ENCODE measurements at places on chromosomes 2 and 18. TPM values are rescaled to one million over a fixed set of nuclear protein-coding genes. Genes with fewer than 3 reads are reported as not detected.

DNA sequence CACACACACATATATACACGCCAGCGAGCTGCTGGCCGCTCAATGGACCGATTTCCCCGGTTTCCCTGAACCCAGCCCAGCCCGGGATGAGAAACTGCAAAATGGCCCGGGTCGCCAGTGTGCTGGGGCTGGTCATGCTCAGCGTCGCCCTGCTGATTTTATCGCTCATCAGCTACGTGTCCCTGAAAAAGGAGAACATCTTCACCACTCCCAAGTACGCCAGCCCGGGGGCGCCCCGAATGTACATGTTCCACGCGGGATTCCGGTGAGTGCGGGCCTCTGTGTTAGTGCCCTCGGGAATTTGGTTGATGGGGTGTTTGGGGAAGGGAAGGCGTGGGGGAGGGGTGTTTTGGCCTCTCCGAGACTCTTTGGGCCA is 392 bp downstream of the ST8SIA3 start:
- no peaks in the 10 kb centered on the region for H3K4me1 ChIP-seq
- peaks cover 47% of the 10 kb centered on the region for H3K27me3 ChIP-seq
- no peak overlapping the region for H3K4me3 ChIP-seq
- no peak overlapping the region for H3K27ac ChIP-seq
- no peak for DNase-seq

DNA sequence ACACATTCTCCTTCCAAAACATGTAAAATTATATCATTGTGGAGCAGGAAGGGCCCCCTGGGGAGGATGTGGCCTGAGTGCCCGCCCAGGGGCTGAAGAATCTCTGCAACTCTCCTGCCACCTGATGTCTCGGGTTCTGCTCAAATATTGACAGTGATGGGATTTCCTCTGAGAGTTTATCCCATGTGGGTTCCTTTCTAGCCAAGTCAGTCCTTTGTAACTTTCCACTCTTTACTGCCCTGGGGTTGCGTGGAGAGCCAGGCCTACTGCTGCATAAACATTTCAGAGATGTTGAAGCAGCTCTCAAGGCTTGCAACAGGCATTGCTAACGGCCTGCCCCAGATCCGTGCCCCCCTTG is 4.0 kb upstream of the RAB17 start:
- DNase-seq = no peak
- peaks cover 5% of the 10 kb centered on the region for H3K27me3 ChIP-seq
- no peak overlapping the region for H3K4me3 ChIP-seq
- H3K36me3 ChIP-seq = no peaks in the 10 kb centered on the region
- H3K27ac ChIP-seq = no peak overlapping the region

DNA sequence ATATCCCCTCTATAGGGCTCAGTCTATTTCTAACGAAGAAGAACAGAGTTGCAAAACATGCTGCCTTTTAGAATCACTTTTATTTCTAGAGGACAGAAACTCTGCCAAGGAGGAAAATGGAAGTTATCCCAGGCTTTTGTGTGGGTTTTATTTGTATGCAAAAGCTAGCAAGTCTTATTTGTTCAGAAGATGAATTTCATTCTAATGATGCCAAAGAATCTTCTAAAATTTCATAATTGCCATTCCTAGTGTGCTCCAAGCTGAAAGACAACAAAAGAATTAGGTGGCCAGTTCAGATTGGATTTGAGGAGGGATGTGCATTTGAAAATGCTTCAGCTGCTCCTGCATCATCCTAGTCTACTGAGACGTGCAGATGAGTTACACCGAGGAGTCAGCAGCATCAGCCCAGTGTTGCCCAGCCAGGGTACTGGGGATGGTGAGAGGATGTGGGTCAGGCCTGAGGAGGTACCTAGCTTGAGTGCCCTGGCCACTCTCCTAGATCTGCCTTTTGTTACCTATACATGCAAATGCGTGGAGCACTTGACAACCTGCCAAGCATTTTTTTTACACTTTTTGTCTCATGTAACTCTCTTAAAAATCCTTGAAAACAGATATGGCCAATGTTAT is 80.1 kb downstream of the KCNS3 start:
- H3K4me1 ChIP-seq = no peaks in the 10 kb centered on the region
- no peak overlapping the region for H3K4me3 ChIP-seq
- H3K27ac ChIP-seq = no peak overlapping the region
- no peak for DNase-seq
- no peaks in the 10 kb centered on the region for H3K36me3 ChIP-seq

GRCh38 chr2:181203916-181204315 is 223.5 kb downstream of the UBE2E3 start:
- peaks cover 35% of the 10 kb centered on the region for H3K4me1 ChIP-seq
- no peak for DNase-seq
- no peak overlapping the region for H3K4me3 ChIP-seq
- peaks cover 88% of the 10 kb centered on the region for H3K36me3 ChIP-seq
- H3K27ac ChIP-seq = peak overlapping the region; percentile 8
- no peaks in the 10 kb centered on the region for H3K27me3 ChIP-seq

The CDH20 gene
- total RNA-seq = 0.07 TPM

DNA sequence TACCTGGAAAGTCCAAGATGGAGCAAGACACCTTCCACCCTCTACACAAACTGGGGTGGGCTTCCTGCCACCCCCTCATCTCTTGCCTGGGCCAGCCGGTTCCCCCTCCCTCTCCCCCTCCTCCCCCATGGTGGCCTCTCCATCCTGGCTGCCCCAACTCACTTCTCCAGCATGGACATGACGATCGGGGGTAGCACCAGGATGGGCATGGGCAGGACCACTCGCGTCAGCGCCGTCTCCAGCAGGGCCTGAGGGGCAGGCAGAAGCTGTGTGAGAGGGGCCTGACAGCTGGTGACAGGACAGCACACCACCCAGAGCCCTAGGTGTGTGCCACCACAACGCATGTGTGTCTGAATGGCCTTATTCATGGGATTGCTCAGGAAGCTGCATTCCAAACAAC is 51.0 kb downstream of the EMX1 start:
- no peak overlapping the region for H3K4me3 ChIP-seq
- no peaks in the 10 kb centered on the region for H3K4me1 ChIP-seq
- H3K36me3 ChIP-seq = no peaks in the 10 kb centered on the region
- no peak overlapping the region for H3K27ac ChIP-seq

GRCh38 chr2:64201151-64201550 is 56.9 kb upstream of the PELI1 start:
- H3K27ac ChIP-seq = no peak overlapping the region
- H3K4me3 ChIP-seq = no peak overlapping the region
- no peak for DNase-seq
- peaks cover 46% of the 10 kb centered on the region for H3K4me1 ChIP-seq

GRCh38 chr18:40120356-40120755 is 1834.7 kb upstream of the PIK3C3 start:
- H3K27me3 ChIP-seq = no peaks in the 10 kb centered on the region
- H3K36me3 ChIP-seq = no peaks in the 10 kb centered on the region
- no peaks in the 10 kb centered on the region for H3K4me1 ChIP-seq
- no peak overlapping the region for H3K4me3 ChIP-seq
- no peak for DNase-seq

DNA sequence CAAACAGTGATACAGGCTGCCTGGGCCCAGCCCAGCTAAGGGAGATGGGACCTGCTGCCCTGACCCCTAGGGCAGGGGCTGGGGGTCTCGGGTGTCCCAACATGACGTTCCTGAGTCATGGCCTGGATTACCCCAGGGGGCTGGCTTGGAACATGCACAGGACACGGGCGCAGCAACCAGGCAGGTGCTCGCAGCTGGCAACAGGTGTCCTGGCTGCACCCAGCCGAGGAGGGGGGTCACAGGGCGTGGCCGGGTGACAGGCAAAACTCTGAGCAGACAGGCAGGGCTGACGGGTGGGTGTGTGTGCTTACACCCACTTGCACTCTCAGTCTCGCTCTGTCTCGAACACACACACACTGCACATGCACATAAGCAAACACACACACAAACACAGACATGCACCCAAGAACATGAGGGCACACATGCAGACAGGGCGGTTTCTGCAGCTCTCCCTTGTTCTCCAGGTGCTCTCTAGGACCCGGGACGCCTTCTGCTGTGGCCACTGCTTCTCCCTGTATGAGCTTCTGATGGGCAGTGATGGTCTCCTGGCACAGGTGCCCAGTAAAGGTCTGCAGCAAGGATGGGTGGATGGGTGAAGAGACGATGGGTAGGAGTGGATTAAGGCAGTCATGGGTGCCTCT is 33.7 kb upstream of the TAF1B start:
- no peaks in the 10 kb centered on the region for H3K36me3 ChIP-seq
- H3K27me3 ChIP-seq = peaks cover 15% of the 10 kb centered on the region
- DNase-seq = no peak
- H3K4me3 ChIP-seq = no peak overlapping the region
- no peak overlapping the region for H3K27ac ChIP-seq
- peaks cover 8% of the 10 kb centered on the region for H3K4me1 ChIP-seq

GRCh38 chr2:20955277-20956026 is 88.4 kb downstream of the APOB start:
- H3K27ac ChIP-seq = no peak overlapping the region
- no peaks in the 10 kb centered on the region for H3K4me1 ChIP-seq
- no peak overlapping the region for H3K4me3 ChIP-seq
- H3K27me3 ChIP-seq = no peaks in the 10 kb centered on the region

DNA sequence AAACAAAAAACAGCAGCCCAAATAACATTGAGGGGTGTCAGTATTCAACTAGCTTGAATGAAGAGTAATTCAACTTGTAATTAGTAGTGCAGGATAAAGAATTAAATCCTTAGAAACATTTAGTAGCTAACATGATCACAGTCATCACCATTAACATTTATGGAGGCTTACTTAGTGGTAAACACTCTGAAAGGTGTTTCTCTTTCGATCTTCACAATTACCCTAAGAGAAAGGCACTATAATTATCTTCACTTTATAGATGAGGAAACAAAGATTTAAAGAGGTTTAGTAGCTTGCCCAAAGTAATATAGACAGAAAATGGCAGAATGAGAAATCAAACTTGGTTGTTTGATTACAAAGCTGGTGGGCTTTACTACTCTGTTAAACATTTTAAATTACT is 81.5 kb downstream of the GAREM1 start:
- H3K27me3 ChIP-seq = peaks cover 26% of the 10 kb centered on the region
- no peak overlapping the region for H3K27ac ChIP-seq
- H3K36me3 ChIP-seq = no peaks in the 10 kb centered on the region
- no peaks in the 10 kb centered on the region for H3K4me1 ChIP-seq

DNA sequence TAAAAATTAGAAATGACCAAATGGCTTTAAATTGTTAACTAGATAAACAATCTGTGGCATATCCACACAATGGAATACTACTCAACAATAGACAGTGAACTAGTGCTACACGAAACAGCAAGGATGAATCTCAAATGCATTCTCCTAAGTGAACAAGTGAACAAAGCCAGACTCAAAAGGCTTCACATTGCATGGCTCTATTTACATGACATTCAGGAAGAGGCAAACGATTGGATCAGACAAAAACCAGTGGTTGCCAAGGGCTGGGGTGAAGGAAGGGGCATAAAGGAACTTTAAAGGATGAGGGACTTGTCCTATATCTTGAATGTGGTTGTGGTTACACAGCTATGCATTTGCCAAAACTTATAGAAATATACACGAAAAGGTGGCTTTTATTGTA is 184.3 kb downstream of the RPIA start:
- no peak overlapping the region for H3K27ac ChIP-seq
- H3K4me1 ChIP-seq = no peaks in the 10 kb centered on the region
- H3K36me3 ChIP-seq = no peaks in the 10 kb centered on the region
- no peak for DNase-seq
- H3K27me3 ChIP-seq = peaks cover 47% of the 10 kb centered on the region

DNA sequence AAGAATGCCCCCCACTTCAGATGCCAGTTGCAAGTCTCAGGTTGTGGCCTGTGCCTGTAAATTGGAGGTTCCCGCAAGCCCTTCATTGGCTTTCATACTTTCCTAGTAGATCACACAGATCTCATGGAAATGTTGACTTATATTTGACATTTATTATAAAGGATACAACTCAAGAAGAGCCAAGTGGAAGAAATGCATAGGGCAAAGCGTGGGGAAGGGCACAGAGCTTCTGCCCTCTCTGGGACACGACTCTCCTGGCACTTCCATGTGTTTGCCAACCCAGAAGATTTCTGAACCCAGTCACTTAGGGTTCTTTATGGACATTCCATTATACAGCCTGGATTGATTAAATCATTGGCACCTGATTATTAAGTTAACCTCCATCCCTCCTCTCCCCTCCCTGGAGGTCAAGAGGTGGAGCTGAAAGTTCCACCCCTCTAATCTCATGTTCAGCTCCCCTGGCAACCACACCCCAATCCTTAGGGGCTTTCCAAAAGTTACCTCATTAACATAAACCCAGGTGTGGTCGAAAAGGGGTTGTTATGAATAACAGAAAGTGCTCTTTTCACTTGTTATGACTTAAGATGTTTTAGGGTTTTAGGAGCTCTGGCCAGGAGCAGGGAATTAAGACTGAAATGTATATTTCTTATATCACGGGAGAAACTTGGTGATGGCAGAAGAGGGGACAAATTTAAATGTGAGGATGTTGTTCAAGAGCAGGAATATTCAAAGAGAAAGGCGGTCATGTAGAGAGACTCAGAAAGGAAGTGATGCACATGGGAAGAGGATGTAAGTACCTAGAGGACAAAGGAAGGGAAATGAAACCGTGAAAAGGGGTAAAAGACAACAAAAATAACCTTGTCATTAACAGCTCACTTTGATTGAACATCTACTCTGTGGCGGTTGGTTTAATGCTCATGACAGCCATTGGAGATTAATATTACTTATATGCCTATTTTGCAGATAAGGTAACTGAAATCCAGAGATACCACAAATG is 31.8 kb downstream of the SP100 start:
- peaks cover 72% of the 10 kb centered on the region for H3K4me1 ChIP-seq
- peak overlapping the region; percentile 83 for H3K27ac ChIP-seq
- peak overlapping the region; percentile 3 for H3K4me3 ChIP-seq
- no peaks in the 10 kb centered on the region for H3K27me3 ChIP-seq

DNA sequence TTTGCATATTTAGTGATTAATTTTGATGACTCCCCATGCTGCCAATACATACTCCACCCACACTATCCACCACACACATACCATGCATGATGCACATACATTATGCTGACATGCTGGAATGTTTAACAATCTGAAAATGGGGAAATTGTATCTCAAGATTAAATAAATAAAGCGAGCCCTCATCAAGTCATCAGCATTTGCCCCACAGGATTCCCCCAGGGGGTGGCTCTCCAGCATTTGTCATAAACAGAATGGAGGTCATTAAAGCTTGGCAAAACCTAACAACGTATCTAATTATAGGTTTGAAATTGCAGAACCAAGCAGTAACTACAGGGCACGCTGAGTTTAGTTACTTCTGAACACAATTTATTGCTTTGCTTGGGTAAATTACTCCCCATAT is 141.2 kb upstream of the TACR1 start:
- no peak for DNase-seq
- no peak overlapping the region for H3K27ac ChIP-seq
- H3K36me3 ChIP-seq = no peaks in the 10 kb centered on the region

Data from activated CD8-positive, alpha-beta memory T cell treated with anti-CD3 and anti-CD28 coated beads, Interleukin-2, amount 10 ng/mL, durations not matched to agents 7 days and 5 days (primary cell).